ENCODE measurements at places on chromosomes 1 and 21.

DNA sequence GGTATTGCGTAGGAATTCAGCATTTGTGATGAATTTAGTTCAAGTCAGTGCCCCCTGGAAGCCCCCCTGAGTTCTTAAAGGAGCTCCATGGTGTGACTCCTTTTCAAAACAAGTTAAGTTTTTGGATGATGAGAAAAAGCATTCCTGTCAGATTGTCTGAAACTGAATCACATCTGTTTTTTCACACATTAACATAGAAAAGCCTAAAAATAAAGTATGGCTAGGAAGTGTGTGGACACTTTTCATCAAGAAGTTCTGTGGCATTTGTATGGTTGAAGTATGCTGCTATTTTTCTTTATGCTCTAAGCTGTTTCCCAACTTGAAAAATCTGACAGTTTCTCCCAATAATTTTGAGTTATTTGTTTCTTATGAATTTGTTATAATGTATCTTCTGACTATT, 33.7 kb downstream of the PRDM2 start:
- DNase-seq: no peak

DNA sequence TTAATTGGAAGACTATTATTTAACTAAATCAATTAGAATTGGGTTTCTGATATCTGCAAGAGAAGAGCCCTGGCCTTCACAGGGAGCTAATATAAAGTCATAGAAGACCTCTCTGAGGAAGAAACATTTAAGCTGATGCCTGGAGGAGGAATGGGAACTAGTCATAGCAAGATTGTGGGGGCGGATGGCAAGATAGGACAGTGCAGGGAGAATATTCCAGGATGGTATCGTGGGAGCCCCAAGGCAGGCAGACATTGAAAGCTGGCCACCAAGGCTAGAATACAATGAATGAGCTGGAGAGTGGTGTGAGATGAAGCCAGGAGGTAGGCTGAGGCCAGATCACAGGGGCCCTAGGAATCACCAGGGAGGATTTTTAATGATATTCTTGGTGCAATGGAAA, 20.8 kb upstream of the MYSM1 start:
- DNase-seq: no peak

- no peak for DNase-seq
These were observed 51.5 kb downstream of the SLC66A1 start for GRCh38 chr1:19363536-19364152.

GRCh38 chr1:41720861-41721410, 197.8 kb downstream of the HIVEP3 start:
- no peak for DNase-seq

DNA sequence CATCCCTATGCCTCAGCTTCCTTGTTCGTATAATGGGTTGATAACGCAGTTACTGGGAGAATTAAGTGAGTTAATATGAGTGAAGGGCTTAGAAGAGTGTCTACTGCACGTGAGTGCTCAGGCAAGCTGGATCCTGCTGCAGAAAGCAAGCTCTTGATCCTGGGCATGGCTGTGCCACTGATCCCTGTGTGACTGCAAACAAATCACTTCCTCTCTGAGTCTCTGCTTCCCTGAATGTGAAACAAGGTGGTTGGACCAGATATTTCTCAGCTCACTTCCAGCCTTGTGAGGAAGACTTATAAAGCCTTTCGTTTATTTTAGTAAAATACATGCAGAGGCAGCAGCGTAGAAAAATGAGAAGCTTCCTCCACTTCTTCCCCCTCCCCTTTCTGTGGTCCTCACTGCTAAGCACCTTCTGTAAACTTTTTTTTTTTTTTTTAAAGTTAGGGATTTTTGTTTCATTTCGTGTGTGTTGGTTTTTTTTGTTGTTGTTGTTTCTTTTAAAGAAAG, 13.8 kb downstream of the PSEN2 start:
- DNase-seq: no peak

DNA sequence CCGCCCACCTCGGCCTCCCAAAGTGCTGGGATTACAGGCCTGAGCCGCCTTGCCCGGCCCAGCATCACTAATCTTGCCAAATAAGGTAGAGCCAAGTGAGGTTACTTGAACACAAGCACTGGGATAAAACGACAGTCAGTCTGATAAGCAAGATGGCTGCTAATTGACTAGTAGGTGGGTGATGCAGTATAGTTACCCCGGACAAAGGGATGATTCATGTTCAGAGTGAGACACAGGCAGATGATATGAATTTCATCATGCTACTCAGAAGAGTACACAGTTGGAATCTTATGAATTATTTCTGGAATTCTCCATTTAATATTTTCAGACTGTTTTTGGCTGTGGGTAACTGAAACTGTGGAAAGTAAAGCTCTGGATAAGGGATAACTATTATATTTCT, 178.4 kb downstream of the USP25 start:
- DNase-seq: no peak

DNA sequence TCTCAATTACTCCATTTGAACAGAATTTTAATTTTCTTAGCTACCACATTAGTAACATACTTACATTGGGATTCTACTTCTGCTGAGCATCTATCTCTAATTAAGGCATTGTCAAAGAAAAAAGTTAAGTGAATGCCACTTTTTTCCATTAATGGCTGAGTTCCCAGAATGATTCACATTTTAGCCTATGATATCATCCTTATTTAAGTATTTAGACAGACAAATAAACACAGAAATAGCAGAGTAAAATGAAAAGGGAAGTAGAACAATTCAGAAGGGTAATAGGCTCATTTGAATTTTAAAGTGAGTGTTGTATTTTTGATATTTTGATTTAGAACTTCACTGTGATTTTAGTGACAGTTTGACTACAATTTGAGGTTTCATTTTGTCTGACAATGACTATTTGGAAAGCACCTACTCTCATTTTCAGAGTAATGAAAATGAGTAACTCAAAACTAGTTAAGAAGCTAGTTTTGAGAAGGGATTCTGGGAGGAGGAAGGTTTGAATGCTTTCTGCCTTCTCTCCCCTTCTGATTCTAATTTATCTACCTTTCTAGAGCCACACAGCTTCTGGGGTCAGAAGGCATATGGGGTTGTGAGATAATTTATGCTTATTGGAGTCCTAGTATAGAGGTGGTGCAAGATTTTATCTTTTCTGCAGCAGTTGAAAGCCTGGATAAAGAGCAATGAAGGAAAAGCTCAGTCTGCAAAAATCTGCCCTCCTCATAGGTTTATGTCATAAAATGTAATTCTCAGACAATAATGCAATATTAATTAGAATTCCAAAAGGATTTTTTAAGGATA, 15.5 kb downstream of the LYPLAL1 start:
- peak; percentile 73 for DNase-seq

GRCh38 chr1:22969304-22969709, 3.4 kb downstream of the LACTBL1 start:
- peak; percentile 18 for DNase-seq

DNA sequence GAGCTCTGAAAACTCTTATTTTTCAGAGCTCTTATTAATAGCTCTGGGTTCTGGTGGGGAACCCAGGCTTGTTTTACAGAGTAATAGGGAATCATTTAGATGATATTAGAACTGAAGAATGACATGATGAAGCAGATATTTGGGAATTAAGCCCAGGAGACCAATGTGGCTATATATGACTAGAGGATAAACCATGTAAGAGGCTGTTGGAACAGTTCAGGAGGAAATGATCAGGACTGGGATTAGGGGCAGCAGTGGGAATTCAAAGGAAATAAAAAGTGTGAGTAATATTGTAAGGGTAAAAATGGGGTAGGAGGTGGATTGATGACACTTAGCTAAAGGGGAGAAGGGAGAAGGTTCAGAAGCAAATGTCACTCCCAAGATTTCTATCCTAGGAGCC, 58.6 kb downstream of the GIPC2 start:
- DNase-seq: peak; percentile 62

Data from stromal cell of bone marrow (primary cell).